OCI-M1 (cell line): ENCODE measurements at places on chromosomes 6 and 20.

DNA sequence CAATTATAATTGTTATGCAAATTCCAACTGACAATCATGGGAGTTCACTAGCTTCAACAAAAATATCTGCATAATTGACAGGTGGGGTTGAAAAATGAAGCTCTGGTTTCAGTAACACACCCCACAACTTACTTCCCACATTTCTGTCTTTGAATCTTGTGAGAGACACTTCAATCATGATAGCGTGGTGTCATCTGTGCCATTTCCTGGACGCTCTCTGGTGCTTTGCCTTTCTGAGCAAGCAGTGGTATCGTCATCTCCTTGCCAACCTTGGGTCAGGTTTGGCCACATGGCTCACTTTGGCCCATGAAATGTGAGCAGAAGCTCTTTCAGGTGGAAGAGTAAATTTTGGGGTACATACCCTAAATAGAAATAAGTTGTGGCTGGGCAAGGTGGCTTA lies 10.2 kb downstream of the BMP7 start:
- DNase-seq = no peak

- DNase-seq = no peak
These were observed 30.3 kb upstream of the RCAN2 start for GRCh38 chr6:46521464-46521971.

GRCh38 chr6:88869263-88870020 lies 94.0 kb downstream of the RNGTT start:
- peak; percentile 75 for DNase-seq

DNA sequence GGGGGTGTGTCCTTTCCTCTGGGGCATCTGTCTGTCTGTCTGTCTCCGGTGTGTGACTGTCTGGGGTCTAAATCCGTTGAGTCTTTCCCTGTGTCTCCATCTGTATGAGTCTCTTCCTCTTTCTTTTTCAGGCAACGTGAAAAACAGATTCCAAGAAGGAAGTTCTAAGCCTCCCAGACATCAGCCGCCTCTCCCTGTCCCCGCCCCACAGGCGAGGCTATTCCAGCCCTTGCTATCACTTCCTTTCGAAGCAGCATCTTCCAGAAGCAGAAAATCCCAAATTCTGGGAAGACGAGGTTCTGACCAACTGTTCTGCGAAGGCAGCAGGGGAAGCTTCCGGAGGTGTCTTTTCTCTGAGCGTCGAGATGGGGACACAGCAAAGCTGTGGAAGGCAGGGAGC lies 34.0 kb downstream of the PMEPA1 start:
- no peak for DNase-seq

GRCh38 chr6:146017672-146018071 lies 11.2 kb upstream of the GRM1 start:
- no peak for DNase-seq

- DNase-seq = no peak
These were observed 124.0 kb downstream of the ZFAND3 start for GRCh38 chr6:37943436-37944058.

DNA sequence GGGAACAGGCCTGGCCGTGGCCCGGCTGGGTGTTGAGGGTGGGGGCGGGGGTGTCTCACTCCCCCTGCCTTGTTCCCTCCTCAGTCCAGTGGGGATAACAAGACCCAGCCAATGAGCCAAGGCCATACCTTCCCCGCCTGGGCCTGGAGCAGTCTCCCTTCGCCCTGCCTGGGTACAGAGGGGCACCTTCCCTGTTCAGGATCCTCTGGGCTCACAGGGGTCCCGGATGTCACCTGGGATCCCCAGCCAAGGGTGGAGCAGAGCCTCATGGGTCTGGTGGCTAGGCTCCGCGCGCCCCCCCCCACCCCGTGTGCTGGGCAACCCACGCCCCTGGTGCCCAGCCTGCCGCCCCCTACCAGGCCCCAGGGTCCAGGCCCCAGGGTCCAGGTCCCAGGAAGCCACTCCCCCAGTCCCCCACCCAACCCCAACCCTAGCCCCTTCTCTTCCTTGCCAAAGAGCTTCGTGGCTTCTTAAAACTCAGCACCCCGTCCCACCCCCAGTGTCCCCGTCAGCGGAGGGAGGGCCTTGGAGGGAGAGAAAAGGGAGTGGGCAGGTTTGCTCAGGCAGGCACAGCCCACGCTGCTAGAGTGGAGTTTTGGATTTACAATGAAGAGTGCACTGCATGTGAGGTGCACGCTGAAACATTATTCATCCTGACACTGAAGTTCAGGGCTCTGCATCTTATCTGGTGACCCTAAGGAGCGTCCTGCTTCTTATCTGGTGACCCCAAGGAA lies 11.8 kb downstream of the HRH3 start:
- no peak for DNase-seq

DNA sequence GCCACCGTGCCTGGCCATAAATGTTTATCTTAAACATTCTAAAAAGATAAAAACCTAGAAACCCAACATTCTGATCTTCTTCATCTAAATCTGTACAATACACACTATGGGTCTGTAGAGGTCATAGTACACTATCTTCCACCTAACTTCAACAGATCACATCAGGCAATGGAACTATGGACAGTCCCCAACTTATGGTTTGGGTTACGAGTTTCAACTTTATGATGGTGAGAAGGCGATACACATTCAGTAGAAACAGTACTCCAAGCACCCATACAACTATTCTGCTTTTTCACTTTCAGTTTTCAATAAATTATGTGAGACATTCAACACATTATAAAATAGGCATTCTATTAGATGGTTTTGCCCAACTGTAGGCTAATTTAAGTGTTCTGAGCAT lies 23.1 kb downstream of the FKBP5 start:
- DNase-seq = no peak

DNA sequence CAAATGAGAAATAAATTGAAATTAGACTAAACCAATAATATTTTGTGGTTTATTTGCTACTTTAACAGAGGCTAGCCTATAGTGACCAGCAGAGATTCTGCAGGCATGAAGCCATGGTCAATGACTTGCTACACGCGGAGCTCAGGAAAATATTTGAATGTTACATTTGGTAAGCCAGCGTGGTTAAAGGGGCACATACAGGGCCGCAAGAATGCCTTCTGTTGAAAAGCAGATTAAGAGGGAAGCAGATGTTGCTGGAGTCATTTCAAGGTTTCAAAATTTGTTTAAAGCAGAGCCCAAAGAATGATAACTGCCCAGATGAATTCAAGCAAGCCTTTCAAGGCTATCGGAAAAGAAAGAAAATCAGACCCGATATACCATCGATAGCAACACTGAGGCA lies 294.3 kb upstream of the MAN1A1 start:
- no peak for DNase-seq

GRCh38 chr6:21668795-21669194 lies 75.2 kb downstream of the SOX4 start:
- DNase-seq = peak; percentile 14

- no peak for DNase-seq
These were observed 141.5 kb downstream of the BMP7 start for GRCh38 chr20:57124800-57125517.

DNA sequence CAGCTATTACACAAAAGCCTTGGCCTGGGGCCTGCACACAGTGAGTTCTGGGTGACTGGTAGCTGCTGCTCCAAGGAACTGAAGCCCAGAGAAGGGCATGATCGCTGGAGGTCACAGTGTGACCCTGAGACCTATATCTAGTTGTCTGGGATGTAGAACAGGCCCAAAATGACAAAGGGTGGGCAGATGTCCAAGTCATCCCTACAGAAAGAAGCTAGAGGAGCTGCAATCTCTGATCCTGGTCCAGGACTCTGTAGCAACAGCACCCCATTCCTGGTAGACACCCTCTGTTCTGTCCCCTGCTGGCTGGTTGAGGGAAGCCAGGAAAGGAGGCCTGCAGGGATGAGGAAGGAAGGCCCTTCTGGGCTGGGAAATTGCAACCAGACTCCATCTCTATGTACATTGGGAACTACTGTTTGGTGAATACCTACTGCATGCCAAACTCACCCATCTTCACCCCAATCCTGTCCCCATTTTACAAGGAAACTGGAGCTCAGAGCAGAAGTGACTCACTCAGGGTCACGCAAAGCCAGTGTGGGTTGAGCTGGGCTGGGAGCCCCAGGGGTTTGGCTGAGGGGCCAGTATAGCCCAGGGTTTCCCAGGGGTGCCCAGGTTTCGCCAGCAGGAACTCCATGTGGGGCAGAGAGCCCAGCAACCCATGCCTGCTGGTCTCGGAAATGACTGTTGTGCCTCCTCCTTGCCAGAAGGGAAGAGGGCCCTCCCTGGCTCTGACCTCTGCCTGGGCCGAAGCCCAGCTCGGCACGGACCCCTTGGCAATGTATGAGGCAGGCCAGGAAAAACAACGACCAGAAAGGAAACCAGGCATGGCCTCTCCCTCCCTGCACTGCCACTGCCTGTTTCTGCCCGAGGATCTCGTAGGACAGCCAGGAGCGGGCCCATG lies 44.9 kb upstream of the TLDC2 start:
- no peak for DNase-seq

GRCh38 chr20:36688630-36689029 lies 42.6 kb upstream of the SLA2 start:
- no peak for DNase-seq

DNA sequence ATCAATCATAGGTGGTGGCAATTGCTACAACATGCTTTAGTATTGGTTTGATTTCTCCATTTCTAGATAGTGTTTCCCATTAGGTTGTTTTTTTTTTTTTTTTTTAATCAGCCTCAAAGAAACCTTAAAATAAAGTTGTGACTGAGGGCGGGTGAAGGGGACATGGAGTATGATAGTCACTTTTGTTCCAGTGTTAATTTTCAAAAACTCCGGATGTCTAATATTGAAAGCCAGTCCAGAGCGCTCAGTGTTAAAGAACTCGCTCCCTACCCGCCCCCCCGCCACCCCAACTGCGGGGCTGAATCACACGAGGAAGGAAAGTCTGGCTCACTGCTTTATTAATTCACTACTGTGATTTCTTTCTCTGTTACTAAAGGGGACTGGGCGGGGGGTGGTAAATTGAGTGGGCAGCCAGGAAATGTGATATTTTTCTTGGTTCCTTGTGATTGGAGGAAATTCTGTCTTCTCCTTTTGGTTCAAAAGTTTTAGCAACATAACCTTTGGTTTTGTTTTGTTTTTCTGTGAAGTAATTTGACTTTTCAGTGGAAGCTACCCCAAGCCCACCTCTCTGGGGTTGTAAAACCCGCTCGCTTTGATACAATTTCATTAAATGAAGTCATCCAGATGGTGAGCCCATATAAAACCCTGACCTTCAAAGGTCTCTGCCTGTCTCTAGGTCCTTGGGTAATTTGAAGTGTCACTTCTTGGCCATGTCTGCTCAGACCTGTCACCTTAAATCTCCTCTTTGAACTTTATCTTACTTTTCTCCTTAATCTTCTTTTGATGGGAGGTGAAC lies 38.0 kb downstream of the TNFAIP3 start:
- DNase-seq = peak; percentile 61

DNA sequence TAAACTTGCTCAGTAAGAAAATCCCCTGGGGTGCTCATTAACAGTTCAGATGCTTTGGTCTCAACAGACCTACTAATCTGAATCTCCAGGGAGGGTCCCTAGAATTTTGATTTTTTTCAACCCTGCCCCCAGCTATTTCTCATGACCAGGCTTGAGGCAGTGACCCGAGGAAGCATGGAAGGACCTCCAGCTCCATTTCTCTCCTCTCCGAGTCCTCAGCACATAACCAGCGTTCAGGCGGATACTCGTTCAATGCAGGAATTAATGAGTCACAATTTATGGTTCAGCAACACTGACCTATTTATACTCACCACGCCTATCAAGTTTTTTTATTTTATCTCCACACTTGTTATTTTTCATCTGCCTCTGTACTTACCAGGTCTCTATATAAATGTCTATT lies 369.2 kb upstream of the CDH4 start:
- no peak for DNase-seq

GRCh38 chr6:46323312-46323965 lies 152.7 kb upstream of the ENPP5 start:
- DNase-seq = peak; percentile 60

- peak; percentile 43 for DNase-seq
These were observed 7.1 kb upstream of the GFRAL start for GRCh38 chr6:55319961-55320695.

DNA sequence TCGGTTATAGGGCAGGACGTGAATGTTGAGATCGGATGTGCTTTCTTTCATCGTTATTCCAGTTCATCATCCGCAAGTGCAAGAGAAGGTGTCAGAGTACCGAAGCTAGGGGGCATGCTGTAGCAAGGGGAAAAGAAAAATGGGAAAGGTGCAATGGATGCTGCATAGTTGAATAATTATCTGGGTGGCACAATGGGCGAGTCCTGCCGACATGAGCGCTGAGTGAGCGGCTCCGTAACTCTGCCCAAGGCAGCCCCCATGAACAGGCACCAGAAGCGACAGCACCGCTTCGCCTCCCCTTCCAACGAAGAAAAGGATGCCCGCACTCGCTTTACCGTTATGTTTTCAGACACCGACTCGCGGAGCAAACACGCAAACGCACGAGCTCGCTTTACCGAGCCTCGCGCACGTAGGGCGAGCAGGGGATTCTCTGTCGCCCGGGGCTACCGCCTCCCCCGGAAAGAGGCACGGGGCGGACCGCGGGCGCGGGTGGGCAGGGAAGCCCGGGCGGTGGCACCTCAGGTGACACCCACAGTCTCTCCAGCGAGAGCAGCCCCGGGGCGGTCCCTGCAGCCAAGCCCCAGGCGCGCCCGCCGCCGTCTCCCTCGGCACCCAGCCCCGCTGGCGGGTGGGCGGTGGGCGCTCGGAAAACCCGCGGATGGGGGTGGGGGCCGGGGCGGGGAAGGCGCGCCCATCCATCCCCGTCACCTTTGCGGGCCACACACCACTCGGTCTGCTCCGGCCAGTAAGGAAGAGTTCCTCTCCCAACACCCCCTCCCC lies 654 bp downstream of the WASF1 start:
- peak; percentile 89 for DNase-seq

GRCh38 chr20:63167026-63167917 lies 48.7 kb downstream of the YTHDF1 start:
- no peak for DNase-seq

DNA sequence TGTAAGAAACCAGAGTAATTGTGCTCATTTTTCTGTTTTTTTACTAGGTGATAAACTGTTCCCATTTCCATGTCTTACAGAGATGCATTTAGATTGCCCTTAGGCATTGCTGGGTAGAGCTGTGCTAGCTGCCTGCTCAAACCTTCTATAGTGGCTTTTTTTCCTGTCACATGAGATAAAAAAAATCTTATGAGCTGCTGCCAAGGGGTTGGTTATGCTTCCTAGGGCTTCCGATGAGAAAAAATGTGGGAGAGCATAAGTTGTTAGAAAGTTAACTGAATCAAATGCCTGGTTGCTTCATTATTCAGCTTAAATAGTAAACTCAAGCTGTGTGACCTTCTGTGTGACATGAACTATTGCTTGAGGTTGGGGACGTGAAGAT lies 50.0 kb upstream of the NOX3 start:
- no peak for DNase-seq

DNA sequence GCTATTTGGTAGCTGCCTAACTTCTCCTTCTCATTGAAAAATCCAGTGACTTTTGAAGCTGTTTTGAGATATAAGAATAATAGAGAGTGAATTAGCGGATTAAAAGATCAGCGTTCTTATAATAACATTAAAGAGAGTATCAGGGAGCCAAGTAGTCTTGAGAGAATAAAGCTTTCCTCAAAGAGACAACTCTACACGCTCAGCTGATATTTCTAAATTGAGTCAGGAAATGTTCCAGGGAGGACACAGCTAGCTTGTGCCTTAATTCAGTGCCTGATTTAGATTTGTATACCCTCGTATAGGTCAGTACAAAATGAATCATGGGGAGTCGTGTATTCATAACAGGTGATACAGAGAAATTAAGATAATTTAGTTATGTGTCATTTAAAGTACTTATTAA lies 75.1 kb upstream of the QKI start:
- DNase-seq = no peak

GRCh38 chr6:156533872-156534524 lies 243.2 kb upstream of the ARID1B start:
- no peak for DNase-seq

- DNase-seq = no peak
These were observed 6.0 kb downstream of the ARMC12 start for GRCh38 chr6:35742842-35743241.
